ENCODE measurements at places on chromosomes 7 and 10.

DNA sequence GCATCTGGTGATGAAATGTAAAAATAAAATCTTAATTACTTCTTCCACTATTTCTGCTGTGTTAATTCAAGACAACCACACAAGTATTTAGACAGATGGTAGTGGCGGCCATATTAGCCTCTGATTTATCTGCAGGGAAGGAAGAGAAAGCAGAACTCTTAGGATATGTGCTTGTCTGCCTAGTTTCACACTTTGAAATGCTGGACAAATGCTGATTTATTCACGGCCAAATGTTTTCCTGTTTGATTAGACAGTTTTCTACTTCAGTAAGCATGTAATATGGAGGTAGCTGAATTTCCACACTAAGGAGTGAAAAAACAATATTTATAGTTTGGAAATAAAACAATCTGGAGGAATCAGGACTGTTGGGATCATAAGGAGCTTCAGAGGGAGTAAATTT is 158.1 kb downstream of the AGMO start:
- DNase-seq: no peak

DNA sequence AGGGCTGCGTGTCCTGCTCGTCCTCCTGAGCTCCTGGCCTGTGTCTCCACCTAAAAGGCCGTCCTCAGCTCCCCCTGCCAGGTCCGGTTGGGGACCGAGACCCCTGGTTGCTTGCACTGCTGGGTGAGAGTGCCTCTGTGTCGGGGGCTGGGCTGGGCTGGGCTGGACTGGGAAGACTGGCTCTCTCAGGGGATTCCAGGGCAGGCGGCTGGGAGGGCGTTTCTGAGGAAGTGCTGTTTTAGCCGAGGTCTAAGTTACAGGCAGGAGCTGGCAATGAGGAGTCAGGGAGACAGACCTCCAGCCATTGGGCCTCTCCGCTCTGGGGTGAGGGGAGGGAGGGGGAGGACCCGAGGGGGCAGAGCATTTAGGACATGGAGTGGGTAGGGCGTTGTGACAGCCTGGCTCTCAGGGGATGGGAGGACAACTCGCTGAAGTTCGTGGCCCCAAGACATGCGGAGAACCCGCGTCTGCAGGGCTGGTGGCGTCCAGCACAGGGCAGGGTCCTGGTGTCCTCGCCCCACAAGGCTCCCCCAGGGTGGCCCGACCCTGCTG is 20.9 kb downstream of the FOXK1 start:
- DNase-seq: no peak

GRCh38 chr7:125984795-125985194 is 1055.2 kb upstream of the POT1 start:
- DNase-seq: no peak

DNA sequence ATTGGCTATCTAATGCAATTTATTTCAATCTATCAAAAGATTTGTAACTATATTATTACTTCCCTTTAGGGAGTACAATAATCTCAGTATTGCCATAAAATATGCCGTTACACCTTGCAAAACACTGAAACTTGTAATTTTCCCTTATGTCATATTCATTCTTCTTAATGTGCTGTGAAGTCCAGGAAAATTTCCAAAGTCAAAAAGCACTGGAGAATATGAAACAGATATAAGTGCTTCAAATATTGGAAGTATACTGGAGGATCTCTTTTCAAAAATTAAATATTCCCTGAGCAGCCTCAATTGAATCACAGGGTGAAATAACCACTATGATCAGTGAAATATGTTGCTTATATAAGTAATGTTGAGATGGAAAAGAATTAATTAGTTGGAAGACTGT is 356.0 kb downstream of the PPP1R3A start:
- no peak for DNase-seq

DNA sequence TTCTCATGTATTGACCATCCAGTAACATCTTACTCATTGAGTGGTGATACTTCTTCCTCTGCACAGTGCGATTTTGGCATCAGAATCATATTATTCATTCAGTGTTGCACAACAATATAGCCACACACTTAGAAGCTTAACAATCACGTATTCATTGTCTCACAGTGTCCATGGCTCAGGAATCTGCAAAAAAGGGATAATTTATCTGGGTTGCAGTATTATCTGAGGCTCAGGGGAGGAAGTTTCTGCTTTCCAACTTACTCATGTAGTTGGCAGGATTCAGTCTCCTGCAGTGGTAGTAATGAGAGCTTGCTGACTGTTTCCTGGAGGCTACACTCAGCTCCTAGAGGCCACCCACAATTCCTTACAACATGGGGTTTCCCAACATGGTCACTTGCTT is 803.6 kb downstream of the SORCS1 start:
- DNase-seq: no peak

GRCh38 chr10:131346456-131346855 is 34.9 kb upstream of the TCERG1L start:
- no peak for DNase-seq

GRCh38 chr10:97117372-97117771 is 68.4 kb downstream of the SLIT1 start:
- no peak for DNase-seq

GRCh38 chr7:77542895-77543294 is 5.8 kb downstream of the PTPN12 start:
- no peak for DNase-seq

- DNase-seq: no peak
Observed at GRCh38 chr10:24935504-24936292, 16.7 kb downstream of the PRTFDC1 start.

DNA sequence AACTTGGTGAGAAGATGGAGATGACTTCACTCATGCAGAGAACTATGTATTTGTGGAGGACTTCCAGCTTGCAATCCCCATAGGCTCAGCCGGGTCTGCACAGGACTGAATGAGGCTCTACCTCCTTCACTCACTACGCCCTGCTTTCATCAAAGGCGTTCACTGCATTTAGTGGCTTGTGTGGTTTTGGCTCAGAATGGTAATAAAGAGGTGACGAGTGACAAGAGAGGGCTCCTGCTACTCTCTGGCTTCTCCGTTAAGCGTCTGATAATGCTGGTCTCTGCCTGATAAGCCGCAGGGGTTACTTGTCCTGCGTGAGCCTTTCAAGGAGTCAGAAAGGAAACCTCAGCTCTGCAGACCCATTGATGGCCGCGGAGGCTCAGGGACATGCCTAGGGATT is 343.4 kb downstream of the PRPF18 start:
- DNase-seq: peak; percentile 21

GRCh38 chr7:1555046-1555812 is 776 bp downstream of the TMEM184A start:
- no peak for DNase-seq

GRCh38 chr10:129945941-129946760 is 17.9 kb downstream of the EBF3 start:
- DNase-seq: no peak

DNA sequence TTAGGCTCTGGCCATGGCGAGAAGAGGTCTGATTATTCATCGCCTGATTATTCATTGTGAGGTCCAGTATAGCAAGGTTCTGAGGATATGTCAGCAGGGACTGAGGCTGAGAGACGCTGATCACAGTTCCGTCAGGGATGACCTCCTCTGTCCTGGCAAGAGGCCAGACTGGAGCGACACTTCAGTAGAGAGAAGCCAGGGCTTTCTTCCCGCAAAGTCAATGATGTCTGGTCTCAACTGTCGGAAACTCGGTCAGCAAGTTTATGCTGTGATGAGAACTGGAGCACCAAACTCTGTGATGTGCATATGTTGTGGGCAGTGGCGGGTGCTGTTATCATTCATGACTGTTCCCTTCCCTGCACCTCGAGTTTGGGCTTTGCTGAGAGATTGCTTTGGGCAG is 29.0 kb upstream of the GNA12 start:
- no peak for DNase-seq

DNA sequence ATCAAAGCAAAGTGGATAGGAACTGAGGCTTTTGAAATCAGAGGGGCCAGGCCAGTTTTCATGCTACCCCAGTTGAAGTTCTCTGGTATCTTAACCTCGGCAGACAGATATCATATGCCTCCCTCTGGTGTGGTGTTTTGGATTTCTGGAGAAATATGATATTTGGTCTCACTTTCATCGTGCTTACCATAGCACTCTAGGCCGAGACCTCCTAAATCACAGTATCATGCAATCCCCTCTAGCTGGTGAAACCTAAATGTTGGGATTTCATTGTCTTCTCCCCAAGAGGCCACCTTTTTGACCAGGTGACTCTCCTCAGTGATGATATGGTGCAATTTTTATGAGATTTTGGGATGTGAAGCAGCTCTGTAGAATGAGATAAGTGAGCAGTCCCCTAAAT is 183.5 kb downstream of the CREB5 start:
- DNase-seq: no peak

- no peak for DNase-seq
Observed at GRCh38 chr10:103645141-103646054, 151.9 kb downstream of the NEURL1 start.

- DNase-seq: no peak
Observed at GRCh38 chr10:48633381-48634197, 28.7 kb upstream of the ARHGAP22 start.

DNA sequence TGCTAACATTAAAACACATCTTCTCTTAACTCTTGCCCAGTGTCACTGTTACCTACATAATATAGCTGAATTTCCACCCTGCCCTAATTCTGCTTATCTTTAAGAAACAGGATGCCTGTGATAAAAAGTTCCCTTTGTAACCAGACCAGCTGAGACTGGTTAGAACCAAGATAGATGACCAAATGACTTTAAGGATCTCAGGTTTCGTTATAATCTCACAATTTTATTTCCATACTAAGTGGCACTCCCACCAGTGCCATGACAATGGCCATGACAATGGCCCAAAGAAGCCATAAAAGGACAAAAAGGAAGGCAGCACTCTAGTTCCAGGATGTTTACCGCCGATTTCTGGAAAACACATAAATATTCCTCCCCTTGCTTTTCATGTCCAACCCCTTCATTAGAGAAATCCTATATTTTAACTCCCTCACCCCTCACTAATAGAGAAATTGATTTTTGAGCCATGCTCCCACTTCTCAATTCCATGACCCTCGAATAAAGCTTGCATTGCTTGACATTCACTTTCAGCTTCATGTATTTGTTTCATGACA is 126.1 kb downstream of the ELAPOR2 start:
- no peak for DNase-seq

DNA sequence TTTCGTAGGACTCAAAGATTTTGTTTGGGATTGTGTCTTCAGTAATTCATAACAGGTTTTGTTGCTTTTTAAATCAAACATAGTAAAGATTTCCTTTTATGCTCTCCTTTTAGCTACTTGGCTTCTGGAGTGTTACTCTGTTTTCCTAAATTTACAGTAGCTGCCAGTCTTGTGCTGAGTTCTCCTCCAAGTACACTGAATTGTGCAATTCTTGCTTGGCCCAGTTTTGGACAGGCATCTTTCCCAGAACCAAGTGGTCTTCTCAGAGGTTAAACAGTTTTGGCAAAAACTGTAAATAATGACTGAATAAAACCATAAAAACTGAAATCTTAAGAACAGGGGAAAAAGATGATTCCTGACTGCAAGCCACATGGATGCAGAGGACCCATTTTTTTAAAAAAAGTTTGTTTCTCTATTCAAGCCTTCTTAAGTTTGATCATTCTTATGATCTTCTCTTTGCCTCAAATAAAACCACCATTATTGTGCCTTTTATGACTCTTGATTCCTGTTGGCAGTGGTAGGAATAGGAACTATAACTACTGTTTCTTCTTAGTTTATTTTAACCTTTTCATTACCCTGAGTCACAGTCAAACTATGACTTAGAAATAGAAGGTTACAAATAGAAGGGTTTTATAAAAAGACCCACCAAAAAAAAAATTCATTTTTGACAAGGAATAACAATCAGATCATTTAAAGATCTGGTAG is 88.0 kb downstream of the MDFIC start:
- DNase-seq: no peak

GRCh38 chr10:119281581-119282071 is 74.3 kb downstream of the GRK5 start:
- no peak for DNase-seq

GRCh38 chr7:163971-164881 is 28.1 kb upstream of the FAM20C start:
- DNase-seq: no peak

GRCh38 chr10:27607591-27607990 is 103.5 kb downstream of the RAB18 start:
- DNase-seq: no peak

- DNase-seq: no peak
Observed at GRCh38 chr10:116440330-116441030, 12.8 kb downstream of the PNLIPRP3 start.

- DNase-seq: no peak
Observed at GRCh38 chr7:120273476-120273975, 551 bp downstream of the KCND2 start.

DNA sequence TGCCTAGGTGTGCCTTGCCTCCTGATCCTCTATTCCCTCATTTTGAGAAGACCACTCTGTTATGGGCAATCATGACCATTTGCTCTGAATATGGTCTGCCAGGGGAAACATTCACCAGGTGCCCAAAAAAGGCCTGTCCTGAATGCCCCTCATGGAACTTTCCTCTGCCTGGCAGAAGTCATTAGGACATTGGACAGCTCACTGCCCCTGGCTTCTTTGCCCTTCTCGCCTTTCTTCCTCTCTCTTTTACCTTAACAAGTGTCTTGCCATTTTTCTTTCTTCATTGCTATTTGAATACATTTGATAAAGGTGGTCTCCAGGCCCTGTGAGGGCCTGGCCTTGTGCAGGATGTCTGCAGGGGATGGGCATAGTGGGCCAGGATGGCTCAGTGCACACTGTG is 20.3 kb downstream of the MBL2 start:
- DNase-seq: no peak

- peak; percentile 23 for DNase-seq
Observed at GRCh38 chr7:26156451-26157420, 4.7 kb downstream of the NFE2L3 start.

- no peak for DNase-seq
Observed at GRCh38 chr10:75034714-75035258, 76.7 kb upstream of the SAMD8 start.

DNA sequence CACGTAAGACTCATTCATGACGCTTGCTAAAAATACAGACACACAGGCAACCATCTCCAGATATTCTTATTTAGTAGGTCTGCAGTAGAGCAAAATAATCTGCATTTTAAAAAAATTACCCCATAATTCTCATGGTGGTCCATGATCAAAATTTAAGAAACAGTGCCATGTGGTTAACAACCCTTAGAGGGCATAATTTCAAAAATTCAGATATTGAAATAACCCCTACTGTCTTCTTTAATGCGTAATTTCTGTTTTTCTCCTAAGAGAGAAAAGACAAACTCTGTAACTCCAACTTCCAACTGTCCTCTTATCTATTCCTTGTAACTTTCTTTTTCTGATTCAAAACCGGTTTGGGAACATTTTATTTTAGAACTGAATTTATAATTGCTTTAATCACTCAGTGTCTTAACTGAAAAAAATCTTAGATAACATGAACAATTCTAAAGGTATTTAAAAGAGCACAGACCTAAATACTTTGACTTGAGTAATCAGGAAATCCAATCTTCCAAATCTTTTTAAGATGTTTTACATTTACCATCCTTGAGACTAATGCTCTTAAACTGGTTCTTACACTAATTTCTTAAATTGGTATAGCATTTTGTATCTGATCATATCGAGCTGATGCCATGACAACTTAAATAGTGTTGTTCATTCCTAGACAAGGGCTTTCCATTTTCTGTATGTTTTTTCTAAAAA is 148.0 kb downstream of the GALNT11 start:
- DNase-seq: no peak

GRCh38 chr7:101912716-101913110 is 95.3 kb downstream of the CUX1 start:
- no peak for DNase-seq

- no peak for DNase-seq
Observed at GRCh38 chr10:50529660-50530059, 94.1 kb downstream of the SGMS1 start.

Measured in activated CD4-positive, alpha-beta T cell treated with anti-CD3 and anti-CD28 coated beads, Interleukin-2, amount 50 U/mL, for 1 hour (primary cell).